Cardiac septum (tissue), 1 donor: ENCODE measurements at places on chromosomes 2 and 18. TPM values are rescaled to one million over a fixed set of nuclear protein-coding genes. Genes with fewer than 3 reads are reported as not detected.

DNA sequence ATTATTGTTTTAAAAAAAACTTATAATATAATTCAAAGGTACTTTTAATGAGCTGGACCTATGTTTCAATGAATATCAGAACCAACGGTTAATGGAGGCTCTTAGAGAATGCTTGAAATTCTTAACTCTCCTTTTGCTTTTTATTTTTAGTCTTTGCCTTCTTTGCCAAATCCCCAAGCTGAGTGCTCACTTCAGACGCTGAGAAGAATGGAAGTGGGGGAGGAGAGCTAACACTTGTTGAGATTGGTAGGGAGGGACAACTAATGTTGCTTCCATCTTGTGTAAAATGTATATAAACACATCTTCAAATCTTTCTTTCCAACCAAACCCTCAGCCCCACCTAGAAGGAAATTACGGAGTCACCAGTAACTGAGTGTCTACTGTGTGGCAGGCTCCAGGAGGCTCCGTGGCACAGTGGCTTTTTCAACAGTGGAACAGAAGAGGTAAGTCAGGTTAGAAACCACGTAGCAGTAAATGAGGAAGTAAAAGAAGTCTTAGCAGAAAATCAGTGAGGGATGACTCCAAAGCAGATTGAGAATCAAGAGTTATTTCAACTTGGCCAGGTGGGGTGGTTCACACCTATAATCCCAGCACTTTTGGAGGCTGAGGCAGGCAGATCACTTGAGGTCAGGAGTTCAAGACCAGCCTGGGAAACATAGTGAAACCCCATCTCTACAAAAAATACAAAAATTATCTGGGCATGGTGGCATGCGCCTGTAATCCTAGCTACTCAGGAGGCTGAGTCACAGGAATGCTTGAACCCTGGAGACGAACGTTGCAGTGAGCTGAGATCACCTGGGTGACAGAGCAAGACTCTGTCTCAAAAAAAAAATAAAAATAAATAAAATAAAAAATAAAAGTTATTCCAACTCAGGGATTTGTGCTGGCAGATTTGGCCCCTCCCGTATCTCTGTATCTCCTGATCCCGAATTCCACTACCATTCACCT, 45.0 kb upstream of the CREB1 start:
- no peak for DNase-seq

PRPF40A gene
- total RNA-seq, result 36.3 TPM

DNA sequence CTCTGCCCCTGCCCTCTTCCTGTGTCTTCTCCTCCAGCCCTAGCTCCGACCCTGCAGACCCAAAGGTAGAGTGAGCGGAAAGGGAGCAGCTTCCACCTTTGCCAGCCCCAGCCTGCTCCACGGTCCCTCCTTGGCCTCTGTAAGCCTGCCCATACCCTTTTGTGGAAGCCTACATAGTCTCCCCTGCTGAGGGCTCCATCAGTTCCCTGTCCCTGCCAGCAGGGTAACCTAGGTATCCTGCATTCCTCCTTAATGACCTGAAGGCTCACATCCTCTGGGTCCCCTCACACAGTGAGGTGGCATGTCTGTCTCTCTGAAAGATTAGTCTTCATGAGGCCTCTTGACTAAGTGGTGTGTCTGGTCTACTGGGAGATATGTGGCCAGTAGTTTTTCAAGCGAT, 20.5 kb upstream of the ACKR3 start:
- DNase-seq, result no peak

RAB17 gene
- total RNA-seq, result 3.5 TPM

- no peak for DNase-seq
These were observed 341.3 kb downstream of the TSN start for GRCh38 chr2:122096761-122097160.

DNA sequence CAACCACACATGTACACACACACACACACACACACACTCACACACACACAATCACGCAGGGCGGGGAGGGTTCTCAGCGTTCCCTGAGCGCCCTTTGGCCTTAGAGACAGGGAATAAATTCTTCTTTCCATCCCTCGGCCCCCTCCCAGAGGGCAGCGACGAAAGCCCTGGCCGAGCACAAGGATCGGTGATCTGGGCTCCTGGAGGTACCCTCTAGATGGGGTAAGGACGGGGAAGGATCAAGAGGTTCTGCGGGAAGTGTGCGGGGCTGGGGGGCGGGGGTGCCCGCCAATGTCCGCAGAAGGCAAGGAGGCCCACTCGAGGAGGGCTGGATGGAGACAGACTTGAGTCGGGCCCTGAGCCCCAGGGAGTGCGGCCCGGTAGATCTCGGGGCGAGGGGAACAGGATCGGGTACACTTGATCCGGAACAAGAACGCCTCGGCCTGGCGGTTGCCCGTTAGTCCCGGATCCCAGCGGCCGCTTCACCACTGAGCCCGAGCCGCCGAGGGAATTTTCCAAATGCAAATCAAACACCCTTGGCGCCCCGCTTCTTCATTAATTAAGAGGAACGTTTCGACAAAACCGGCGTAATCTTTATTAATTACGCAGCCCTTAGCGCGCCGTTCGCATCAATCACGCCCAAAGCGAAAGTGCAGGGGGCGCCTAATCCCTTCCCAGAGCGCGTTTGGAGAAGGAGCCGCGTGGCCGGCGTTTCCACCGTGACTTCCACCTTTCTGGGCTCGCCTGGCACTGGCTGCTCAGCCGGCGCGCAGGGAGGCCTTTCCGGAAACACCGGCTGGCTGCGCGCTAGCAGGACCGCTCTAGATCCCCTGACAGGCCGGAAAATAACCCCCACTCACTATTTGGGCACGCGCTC, 7.0 kb upstream of the PAX3 start:
- no peak for DNase-seq

MPV17 gene
- 69.3 TPM for total RNA-seq

- peak; percentile 70 for DNase-seq
These were observed 265.3 kb upstream of the ZEB2 start for GRCh38 chr2:144785253-144785652.

- DNase-seq, result no peak
These were observed 59.6 kb downstream of the IKZF2 start for GRCh38 chr2:213091765-213092164.

GPR155 gene
- total RNA-seq, result 10.9 TPM

CHRNG gene
- total RNA-seq, result not detected

SAG gene
- not detected for total RNA-seq

OTOS gene
- not detected for total RNA-seq

- no peak for DNase-seq
These were observed 2.2 kb downstream of the PLEKHA3 start for GRCh38 chr2:178482437-178482836.

GRCh38 chr2:190311893-190312634, 7.6 kb downstream of the HIBCH start:
- no peak for DNase-seq

DNA sequence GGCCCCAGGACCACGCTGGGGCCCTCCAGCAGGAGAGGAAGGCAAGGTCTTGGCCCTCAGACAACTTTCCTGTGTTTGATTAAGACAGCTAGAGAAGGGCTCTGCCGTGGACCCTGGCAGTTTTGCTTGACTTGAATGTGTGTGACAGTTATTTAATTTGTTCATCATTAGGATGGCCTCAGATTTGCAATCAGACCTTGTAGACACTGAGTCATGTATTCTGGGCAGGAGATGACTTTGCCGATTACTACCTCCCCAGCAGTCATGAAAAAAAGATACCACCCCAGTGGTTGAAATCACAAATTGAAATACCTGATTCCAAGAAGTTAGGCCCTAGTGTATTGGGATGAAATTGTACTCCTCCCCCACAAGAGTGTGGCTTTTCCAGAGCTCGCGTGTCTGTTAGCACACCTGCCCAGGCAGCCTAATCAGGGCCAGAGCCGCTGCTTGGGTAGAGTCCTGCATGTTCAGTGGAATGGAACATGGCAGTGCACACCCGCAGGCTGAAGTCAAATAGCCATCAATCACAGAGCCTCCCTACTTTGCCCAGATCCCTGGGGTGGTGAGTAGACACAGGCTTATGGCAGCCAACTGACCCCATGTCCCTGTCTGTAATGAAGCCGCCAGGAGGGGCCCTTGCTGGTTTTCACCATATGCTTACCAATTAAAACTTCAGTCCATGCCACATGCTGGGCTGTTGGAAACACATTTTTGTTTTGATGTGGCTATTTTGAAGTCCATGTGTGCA, 122.5 kb downstream of the TPGS2 start:
- DNase-seq, result no peak

GRCh38 chr2:71604726-71605120, 151.4 kb downstream of the DYSF start:
- peak; percentile 63 for DNase-seq

DNA sequence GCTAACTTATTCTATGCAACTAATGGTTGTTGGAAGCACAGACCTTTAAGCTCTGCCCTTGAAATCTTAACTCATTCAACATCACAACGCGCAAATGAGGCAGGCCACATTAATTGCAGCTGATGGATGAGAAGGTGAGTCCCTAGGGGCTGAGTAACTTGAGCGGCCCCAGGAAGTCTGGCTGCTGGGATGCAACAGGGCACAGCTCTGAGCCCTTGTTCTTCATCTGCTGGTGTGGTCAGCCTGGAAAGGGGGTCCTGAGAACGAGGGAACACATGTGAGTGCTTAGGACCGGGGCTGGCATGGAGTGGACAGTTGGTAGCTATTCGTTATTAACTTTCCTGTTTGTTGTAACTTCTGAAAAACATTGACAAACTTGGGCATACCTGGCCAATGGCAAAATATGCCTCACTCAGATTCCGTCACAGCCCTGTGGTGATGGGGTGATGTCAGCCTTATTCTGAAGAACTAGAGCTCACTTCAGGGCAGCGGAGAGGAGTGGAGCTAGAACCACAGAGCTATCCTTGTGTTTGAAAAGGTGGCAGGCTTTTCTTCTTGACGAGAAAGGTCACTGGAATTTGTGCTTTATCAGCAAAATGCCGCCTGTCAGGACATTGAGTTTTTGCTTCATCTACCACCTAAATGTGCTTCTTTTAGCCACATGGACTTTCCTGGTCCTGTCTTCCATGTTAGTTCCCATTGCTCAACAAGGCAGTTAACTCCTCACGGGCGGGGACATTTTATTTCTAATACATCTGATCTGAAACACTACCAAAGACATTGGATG, 145.9 kb upstream of the FHL2 start:
- DNase-seq, result no peak

DNA sequence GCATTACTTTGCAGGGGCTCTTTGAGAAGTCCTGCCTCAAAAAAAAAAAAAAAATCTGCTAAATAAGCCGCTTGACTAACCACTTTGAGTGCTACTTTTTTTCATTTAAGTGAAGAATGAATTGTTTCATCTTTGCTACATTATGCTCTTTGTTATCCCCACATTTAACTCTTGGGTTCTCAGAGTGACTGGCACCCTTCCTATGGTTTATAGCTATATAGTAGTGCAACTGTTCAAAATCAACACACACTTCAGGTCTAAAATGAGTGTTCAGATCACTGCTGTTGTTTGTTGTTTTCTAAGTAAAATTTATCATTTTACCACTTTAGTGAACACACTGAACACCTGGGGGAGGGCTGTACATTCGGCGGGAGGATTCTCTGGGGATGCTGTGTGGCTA, 13.6 kb downstream of the STPG4 start:
- DNase-seq, result no peak

DNA sequence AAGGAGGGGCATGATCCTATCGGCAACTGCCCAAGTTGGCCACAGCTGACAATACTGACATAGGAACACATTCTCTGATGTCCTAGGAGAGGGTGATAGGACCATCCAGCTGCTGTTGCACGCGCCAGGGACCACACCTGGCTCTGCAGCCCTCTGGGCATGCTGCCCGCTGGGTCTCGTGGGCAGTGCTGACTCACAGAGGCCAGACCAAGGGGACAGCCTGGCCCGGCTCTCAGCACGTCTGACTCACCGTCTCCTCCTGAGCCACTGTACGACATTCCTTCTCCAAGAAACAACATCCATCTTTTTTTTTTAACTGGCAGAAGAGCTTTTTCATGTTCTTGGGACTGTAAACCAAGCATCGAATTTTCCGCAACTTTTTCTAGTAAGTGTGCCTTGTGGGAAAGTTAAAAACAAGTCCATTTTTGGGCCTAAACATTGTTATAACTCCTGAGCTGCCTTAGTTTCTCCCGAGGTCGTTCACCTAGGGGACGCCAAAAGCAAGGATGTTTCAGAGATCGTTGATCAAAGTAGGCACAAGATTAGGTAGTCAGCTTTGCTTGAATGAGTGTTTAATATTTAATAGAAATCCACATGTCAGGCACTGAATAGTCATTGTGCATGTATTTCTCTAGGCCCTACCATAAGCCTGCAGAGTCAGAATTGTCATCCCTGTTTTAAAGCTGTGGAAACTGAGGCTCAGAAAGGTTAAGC, 100.3 kb downstream of the TTC32 start:
- peak; percentile 92 for DNase-seq

GRCh38 chr18:23838233-23838632, 149.0 kb downstream of the LAMA3 start:
- no peak for DNase-seq

- no peak for DNase-seq
These were observed 73.6 kb downstream of the ACOXL start for GRCh38 chr2:110805894-110806452.
